ENCODE measurements at places on chromosomes 6 and 20.

- no peak for DNase-seq
Observed at GRCh38 chr20:60052322-60052721, 94.1 kb downstream of the CDH26 start.

DNA sequence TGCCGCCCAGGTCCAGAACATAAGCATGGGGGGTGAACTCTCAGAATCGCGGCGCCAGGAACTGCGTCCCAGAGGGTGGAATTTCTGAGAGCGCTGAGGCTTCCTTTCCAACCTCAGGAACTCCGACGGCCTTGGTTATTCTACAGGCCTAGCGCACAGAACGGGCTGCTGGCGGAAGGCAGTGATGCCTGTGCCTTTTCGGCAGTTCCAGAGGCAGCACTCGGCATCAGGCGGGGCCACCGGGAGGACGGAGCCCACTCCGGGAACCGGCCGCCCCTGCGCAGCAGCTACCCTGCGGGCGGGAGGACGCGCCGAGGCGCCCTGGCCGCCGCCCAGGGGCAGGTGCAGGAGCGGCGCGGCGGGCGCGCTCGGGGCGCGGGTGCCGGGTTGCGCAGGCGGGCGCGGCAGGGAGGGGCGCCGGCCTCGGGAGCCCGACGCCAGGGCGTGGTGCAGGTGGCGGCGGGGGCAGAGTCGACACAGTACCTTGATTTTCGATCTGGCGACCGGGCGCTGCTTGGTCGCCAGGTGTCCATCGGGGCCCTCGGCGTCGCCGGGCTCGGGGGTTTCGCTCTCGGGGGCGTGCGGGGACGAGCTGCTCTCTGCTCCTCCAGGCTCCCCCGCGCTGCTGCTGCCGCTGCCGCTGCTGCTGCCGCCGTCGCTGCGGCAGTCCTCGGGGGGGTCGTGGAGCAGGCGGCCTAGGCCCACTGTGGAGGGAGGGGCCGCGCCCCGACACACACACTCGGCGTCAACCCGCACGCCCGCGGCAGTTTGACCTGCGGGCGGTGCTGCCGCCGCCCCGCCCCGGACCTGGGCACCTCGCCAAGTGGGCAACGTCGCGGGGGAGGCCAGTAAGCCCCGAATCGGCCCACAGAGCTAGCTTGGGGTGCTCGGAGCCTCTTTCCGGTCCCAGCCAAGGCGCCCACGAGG, 1.3 kb downstream of the OVOL2 start:
- DNase-seq = no peak

DNA sequence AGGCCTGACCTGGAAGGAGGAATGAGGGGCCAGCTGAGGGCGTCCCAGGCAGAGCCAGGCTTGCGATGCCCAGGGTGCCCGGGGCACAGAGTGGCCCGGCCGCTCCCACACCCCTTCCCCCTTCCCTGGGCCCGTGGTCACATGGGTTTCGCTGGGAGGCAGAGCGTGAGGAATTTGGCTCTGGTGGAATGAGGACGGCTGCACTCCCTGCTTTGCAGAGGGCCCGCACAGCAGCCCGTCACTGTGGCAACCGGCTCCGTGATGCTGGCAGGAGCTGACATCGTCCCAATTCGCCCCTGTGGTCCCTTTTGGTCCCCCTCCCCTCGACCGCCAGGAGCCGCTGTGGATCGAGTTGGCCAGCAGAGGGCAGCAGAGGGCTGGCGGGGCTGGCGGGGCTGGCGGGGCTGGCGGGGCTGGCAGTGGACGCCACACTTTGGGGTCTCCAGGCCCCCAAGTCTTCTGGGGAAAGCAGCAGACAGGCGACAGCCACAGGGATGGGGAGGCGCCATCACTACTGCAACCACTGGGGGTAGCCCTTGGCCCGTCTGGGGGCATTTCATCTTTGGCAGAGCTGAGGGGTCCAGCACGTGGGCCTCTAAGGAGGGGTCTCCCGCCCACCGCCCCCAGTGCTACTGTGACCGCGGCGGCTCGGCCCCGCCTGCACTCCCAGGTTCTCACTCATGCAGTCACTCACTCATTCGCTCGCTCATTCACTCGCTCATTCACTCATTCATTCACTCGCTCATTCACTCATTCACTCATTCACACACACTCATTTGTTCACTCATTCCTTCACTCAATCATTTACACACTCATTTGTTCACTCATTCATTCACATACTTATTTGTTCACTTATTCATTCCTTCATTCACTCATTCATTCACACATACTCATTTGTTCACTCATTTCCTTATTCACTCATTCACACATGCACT, 49.7 kb upstream of the BHLHE23 start:
- DNase-seq = no peak

GRCh38 chr6:120584111-120584760, 750.0 kb downstream of the TBC1D32 start:
- DNase-seq = no peak

- no peak for DNase-seq
Observed at GRCh38 chr6:52345311-52345710, 16.6 kb upstream of the PAQR8 start.

DNA sequence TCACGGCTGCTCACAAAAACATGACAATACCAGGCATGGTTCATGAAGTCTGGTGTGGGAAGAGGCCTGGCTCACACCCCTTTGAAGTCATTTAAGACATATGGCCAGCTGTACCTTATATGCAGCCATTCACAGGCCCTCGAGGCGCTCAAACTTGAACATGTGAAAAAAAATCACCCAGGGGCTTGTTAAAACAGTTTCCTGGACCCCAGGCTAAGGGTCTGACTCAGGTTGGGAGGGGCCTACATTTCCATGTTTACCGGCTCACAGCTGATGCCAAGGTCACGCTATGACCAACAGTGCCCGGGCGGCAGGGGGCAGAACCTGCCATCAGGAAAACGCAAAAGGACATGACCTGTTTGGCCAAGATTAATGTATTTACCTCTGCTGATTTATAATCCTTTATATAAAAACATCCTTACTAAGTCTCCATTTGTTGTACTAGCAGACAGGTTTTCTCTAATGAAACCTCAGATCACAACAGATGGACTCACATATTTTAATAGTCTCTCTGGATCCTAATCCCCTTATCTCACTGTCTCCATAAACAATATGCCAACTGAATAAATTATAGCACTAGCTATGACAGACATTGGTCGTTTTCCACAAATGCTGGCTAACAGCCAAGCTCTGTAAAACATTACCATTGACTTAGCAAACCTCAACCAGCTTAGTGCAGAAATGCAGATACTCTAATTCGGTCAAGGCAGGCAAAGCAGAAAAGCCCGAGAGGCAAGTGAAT, 19.9 kb downstream of the EZR start:
- DNase-seq = no peak

- DNase-seq = no peak
Observed at GRCh38 chr20:6066582-6066981, 12.7 kb upstream of the LRRN4 start.

DNA sequence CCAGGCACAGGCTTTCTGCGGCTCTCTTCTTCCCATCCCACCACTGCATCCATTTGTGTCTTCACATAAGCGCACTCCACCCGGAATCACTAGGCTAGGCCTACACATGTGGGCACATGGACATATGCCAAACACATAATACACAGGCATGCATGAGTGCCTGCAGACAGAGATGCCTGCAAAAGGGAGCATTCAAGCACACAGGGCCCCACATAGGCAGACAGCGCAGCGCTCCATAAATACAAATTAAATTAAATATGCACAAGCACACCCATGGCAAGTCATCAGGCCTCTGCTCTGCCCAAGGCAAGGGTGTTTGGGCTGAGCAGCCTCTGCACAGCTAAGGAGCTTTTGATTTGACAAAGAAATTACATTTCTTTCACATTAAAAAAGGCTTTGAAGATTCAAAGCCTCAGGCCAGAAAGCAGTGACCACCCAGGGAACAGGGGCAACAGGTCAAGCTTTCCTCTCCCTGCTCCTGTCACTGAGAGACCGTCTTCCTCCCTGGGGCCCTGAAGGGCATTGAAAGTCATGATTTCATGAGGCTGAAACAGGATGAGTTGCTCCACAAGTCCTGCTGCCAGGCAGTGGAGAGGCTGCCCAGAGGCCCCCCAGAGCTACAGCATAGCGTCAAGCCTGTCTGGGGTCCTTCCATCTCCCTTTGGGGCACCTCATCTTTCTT, 134.2 kb upstream of the LRFN2 start:
- DNase-seq = no peak

DNA sequence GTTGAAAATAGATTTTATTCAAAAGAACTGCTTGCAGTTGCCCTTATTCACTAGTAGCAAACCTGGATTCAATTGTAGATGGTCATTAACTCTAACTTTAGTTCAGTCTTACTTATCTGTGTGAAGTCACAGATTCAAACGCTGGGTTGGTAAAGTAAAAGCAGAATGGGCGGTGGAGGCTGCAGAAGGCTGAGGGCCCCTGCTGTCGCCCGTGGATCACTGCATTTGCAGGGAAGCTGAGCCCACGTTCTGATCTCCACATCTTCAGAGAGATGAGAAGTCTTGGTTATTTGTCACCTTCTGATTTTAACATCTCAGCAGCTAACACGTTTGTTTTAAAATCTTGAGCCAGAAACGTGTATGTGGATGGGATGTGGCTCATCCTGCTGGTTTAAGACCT, 75.1 kb downstream of the SNX9 start:
- DNase-seq = no peak

- DNase-seq = no peak
Observed at GRCh38 chr6:52983159-52983848, 11.8 kb downstream of the GSTA4 start.

- no peak for DNase-seq
Observed at GRCh38 chr20:35871259-35871771, 83.0 kb downstream of the SCAND1 start.

GRCh38 chr6:141874930-141875602, 257.7 kb upstream of the GJE1 start:
- DNase-seq = no peak

- no peak for DNase-seq
Observed at GRCh38 chr6:128074567-128074966, 173.7 kb upstream of the THEMIS start.

GRCh38 chr6:80382811-80383210, 276.3 kb downstream of the BCKDHB start:
- DNase-seq = no peak

DNA sequence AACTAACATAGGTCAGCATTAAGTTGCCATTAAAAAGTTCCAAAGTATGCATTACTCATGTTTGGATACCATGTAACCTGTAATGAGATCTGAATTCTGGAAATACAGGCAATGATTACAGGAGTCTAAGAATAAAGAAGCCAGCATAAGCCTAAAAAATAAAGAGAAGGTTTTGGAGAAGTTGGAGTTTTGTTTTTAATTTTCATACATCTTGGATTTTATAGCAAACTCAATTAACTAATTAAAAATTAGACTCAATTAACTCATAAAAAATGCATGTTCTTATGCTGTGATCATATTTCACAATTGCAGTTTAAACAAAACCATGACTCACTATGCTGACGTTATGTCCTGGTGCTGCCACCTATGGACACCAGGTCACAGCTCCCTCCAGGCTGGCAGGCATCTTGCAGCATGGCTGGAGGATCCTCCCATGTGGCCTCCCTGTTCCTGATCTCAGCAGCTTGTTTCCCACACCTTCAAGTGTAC, 648.8 kb upstream of the AGPAT4 start:
- DNase-seq = no peak

- DNase-seq = no peak
Observed at GRCh38 chr6:113381959-113382358, 475.2 kb upstream of the MARCKS start.

DNA sequence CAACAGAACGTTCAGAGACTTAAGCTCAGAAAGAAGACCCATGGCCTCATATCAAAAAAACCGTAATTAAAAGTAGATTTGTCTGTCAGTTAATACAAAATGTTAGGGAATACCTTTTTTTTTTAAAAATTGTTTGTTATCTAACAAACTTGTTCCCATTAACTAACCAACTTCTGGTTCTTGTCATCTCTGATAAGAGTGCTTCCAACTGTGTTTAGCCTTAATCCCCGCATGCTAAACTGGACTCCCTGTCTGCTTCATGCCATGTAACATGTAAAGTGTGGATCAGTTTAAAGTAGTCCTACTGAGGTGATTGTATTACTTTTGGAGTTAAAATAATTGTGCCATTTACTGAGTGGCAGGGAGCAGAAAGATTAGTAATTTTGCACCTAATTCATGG, 6.3 kb downstream of the JARID2 start:
- DNase-seq = no peak

DNA sequence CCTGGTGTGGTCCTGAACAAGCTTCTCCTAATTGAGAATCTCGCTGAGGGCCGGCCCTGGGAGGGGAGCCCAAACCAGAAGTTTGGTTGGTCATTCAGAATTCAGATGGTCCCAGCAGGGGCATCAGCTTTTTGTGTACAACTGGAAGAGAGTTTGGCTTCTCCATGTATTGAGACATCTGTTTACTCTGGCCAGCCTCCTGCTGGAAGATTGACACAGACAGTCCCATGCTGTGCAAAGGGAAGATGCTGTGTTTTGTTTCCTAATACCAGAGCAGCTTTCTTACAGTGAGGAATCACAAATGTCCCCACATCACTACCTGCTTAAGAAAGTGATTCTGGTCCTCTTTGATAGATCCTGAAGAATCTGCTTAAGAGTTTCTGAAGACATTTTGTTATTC, 97.8 kb downstream of the PLEKHG1 start:
- no peak for DNase-seq

DNA sequence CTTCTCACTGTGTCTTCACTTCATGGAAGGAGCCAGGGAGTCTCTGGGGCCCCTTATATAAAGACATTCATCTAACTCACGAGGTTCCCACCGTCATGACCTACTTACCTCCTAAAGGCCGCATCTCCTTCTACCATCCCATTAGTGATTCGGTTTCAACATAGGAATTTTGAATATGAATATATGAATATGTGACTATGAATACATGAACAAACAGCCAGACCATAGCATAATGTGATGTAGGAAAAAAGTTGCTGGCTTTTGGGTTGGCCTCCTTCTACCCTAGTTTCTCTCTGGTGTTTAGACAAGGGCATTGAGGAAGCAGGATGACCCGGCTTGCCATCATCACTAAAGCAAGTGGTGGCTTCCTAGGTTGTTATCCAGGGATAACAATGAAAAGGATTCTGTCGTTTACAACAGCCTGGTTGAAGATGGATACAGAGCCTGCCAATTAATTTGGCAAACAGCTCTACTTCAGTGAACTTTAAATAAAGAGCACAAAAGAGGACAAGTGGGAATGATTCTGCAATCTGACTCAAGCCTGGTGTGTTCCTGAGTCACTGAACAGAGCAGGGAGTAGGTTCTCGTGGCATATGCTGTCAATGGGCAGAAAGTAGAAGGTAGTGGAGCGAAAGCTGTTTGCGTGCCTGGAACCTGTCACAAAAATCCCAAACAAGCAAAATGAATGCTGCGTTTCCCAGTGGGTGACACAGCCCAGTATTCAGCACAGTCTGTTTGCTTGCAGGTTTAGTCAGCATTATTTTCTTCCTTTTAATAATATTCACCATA, 44.0 kb upstream of the DOK5 start:
- no peak for DNase-seq

DNA sequence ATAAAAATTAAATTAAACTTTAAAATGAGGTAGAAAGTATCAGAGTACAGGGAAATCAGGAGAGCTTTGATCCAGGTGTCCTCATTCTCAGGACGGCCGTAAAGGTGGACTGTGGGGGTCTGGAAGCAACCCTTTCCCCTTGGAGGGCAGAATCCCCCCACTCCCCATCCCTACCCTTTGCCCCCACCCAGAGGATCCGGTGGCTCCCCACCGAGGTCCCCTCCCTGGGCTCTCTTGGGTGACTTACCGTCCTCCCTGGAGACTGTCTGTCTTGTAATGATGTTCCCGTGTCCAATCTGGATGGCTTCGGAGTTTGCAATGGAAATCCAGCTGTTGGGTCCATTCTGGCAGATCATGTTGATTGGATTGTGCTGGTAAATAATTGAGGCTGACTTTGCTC, 7.3 kb downstream of the ZBP1 start:
- DNase-seq = no peak

- DNase-seq = no peak
Observed at GRCh38 chr6:85419046-85419759, 30.7 kb upstream of the NT5E start.
